Neural crest cell (in vitro differentiated cells): ENCODE measurements at places on chromosomes 16 and 17.

DNA sequence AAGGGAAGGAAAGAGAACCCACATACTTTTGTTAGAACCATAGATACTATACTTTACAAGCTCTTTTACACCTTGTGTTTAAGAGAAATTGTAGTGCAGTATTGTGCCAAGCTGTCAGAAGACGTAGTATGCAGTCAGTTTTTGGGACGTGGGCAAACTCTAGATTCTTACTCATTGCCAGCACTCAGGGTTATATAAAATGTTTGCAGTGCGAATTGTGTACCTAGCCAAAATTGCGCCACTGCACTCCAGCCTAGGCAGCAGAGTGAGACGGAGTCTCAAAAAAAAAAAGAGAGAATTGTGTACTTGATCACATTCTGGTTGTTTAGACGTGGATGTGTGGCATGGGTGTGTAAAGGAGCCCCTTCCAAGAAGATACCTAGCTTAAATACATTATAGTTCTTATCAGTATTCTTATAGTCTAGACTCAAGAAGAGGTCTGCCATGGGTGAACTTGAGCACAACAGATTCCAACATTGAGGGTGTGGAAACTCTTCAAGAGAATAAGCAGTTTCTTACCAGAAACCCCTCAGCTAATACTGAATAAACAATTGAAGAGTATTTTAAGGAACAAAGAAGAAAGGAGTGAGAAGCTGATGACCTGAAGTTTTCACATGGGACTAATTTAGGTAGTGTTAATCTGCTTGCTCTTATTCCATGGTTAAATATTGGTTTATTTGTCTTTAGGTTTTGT is 27.4 kb upstream of the MRC2 start:
- no peak for DNase-seq

DNA sequence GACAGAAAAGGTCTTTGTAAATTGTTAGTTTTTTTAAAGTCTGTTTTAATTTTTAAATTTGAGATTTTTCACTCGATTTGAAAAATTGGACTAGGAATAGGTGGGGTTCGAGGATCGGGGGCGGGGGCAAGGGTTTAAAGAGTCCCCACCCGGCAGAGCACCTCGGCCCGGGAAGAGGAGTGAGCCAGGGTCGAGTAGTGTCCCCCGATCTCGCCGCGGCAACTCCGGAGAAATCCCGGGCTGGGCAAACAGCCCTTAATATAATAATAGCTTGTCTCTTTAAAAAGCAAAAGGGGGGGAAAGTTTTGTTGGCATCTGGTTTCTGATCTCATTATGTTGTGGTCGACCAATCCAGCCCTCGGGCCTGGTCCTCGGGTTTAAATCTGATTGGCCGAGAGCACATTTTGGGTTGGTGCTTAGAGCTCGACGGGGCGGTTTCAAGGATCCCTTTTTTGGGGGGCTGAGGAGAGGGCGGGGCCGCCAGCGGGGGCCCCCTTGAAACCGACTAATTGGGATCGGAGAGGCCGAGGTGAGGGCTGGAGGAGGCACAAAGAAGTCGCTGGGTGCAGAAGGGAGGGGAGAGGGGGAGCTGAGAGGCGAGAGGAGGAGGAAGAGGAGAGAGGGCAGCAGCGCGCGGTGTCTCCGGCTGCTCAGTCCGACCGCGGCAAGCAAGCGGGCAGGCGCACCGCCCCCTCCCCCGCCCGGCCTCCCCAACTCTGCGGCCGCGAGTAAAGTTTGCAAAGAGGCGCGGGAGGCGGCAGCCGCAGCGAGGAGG is at the start of gene FZD2:
Gene FZD2, plus strand, starts transcription at position 653 of the 775 bp plus-strand sequence. CDS start 205 bp downstream, outside the sequence.
- DNase-seq: peak; percentile 91

- no peak for DNase-seq
These were observed 17.6 kb upstream of the SPPL2C start for GRCh38 chr17:45826919-45827588.

DNA sequence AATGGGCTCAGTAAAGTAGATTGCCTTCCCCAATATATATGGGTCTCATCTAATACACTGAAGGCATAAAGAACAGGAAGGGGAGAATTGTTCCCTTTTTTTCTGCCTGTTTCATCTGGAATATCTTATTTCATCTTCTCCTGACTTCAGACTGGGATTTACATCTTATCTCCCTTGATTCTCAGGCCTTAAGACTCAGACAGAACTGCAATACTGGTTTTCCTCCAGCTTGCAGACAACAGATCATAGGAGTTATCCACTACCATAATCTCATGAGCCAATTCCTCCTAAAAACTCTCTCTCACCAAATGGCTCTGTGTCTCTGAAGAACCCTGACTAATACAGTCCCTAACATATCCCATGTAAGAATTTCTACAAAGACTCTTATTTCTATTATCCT is 390.7 kb downstream of the CDH8 start:
- DNase-seq: no peak

- no peak for DNase-seq
These were observed 165.0 kb upstream of the RBFOX1 start for GRCh38 chr16:7167626-7168025.

DNA sequence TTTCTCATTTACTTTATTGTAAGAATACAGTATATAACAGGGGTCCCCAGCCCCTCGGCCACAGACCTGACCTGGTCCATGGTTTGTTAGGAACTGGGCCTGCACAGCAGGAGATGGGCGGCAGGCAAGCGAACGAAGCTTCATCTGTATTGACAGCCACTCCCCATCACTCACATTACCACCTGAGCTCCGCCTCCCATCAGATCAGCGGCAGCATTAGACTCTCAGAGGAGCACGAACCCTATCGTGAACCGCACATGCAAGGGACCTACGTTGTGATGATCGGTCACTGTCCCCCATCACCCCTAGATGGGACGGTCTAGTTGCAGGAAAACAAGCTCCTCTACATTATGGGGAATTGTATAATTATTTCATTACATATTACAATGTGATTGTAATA is 410.6 kb downstream of the SLC39A11 start:
- DNase-seq: no peak

DNA sequence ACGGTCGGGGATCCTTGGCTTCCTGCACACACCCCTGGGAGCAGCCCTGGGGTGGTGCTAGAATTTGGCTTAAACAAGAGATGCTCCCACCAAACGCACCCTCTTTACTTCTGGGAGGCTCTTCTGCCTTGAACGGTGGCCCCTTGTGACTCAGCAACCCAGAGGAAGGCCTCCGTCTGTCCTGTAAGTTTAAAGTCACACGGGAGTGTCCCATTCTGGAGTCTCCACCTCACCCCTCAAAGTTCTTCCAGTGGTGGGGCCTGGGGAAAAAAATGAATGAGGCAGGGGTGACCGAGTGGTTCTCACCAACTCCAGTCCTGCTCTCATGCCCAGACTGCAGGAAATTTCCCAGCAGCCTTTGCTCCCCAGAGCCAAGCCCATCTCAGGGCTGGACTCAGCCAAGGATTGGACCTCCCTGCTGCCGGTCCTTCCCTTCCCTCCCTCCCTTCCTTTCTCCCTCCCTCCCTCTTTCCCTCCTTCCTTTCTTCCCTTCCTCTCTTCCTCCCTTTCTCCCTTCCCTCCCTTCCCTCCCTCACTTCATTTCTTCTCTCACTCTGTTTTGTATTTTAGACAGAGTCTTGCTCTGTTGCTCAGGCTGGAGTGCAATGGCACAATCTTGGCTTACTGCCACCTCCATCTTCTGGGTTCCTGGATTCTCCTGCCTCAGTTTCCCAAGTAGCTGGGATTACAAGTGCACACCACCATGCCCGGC is 11.4 kb downstream of the ITGAD start:
- no peak for DNase-seq

- DNase-seq: no peak
These were observed 55.9 kb downstream of the CDK12 start for GRCh38 chr17:39517224-39517623.

DNA sequence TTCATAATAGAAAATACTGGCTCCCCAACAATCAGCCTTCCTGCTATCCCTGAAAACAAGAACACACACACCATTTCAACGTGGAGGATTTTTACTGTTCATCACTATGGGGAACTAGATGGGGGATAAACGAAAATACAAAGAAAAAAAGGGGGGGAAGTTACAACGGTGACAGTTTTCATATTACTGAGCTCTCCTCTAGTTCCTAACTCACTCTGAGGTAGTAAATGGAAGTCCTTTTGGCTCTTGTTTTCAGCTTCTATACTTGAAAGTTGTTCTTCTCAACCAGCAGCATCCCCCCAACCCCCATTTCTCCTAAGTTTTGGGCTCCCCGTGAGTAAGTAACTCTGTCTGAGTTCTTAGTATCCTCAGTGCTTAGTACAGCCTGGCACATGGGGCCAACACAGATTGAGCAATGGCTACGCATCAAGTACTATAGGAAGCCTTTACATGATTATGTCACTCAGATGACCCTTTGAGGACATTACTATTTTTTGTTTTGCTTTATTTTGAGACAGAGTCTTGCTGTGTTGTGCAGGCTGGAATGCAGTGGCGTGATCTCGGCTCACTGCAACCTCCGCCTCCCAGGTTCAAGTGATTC is 4.2 kb upstream of the CORO7 start:
- DNase-seq: no peak

DNA sequence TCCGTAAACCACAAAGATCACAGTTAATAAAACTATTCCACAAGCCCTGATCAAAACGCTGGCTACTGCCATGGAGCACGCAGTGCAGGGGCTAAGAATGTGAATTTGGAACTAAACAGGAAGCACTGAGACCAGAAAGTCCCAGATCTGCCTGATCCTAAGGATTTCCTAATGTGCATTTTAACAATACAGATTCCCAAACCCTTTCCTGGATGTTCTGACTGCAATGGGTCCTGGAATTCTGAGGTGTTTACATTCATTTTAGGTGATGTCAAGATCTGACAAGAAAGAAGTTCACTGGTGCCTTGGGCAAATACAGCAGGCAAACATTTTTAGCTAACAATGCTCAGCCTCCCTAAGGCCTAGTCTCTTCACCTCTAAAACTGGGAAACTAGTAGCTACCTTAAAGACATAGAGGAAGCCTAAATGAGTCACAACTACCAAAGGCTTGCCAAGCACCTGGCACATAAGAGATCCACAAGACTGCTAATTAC is 10.3 kb downstream of the NSMCE1 start:
- no peak for DNase-seq

- no peak for DNase-seq
These were observed 2.6 kb downstream of the CDH5 start for GRCh38 chr16:66369055-66369592.

- DNase-seq: no peak
These were observed 13.5 kb upstream of the DBNDD1 start for GRCh38 chr16:90032674-90033331.

DNA sequence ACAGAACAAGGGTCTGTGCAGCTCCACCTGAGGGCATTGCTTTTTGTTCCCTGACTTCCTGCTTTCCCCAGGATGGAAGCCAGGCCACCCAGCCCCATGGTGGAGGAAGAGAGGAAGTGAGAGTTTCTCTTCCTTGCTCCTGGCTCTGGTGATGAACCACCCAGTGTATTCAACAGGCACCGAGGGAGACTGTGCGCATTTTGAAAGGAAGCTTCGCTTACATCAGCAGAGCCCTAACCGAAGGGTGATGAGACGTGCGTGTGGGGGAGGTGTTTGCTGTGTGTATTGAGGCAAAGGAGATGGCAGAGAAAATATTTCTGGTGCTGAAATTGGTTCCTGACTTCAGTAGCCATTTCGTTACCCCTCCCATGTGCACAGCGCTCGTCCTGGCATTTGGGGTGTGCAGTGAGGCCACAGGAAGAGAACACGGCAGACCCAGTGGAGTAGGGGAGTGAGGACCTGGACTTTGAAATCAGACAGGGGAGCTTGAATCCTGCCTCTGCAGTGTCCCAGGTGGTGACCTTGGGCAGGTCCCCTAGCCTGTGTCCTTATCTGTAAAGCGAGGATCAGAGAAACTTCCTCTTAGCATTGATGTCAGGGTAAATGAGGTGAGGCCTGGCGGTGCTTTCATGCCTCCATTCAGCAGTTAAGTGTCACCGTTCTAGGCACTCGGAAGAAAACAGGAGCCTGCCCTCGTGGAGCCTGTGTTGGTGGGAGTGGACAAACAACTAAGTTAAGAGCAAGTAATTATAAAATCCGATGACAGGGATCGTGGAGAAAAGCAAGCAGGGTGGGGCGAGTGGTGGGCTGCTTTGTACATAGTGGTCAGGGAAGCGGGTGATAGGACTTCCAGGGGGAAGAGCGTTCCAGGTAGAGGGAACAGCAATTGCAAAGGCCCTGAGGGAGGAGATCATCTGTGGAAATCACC is 7.4 kb downstream of the CMIP start:
- no peak for DNase-seq

DNA sequence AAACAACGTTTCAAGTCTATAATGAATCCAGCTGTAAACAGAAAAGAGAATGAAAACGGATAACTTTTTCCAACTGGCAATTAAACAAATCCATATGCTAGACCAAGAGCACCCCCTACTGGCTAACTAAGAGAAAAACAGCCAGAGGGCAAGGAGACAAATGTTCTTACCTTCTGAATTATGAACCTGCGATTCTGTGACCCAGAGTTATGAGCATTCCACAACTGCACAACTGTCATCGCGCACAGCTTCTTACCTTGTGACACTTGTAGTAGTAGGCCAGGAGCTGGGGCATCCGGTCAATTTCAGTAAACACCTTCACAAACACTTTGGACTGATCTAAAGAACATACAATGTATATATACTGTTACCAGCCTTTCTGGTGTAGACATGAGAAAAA is 18.6 kb downstream of the COG7 start:
- peak; percentile 26 for DNase-seq

GRCh38 chr16:66652661-66653360 is 43.7 kb downstream of the CMTM4 start:
- no peak for DNase-seq

DNA sequence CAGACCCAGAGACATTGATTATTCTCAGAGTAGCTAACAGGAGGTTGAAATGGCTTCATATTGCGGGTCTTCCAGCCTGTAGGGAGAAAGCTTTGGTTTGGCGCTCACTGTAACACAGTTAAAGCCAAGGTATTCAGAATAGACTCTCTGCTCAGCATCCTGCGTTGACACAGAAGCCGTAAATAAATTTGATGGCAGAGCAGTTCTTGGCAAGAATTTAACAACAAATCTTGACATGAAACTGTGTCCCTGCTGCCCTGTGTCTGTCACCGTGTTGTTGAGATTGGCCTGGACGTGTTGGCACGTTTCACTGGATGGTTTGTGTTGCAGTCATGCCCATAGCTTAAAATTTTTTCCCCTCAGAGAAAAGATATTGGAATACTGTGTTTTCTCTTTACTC is 359.6 kb downstream of the SNX29 start:
- DNase-seq: no peak

- no peak for DNase-seq
These were observed 9.7 kb downstream of the MYO15A start for GRCh38 chr17:18117982-18118975.
